ENCODE measurements at places on chromosomes 13 and 19.

- DNase-seq: no peak
These were observed 10.7 kb downstream of the CCDC124 start for GRCh38 chr19:17943274-17944221.

DNA sequence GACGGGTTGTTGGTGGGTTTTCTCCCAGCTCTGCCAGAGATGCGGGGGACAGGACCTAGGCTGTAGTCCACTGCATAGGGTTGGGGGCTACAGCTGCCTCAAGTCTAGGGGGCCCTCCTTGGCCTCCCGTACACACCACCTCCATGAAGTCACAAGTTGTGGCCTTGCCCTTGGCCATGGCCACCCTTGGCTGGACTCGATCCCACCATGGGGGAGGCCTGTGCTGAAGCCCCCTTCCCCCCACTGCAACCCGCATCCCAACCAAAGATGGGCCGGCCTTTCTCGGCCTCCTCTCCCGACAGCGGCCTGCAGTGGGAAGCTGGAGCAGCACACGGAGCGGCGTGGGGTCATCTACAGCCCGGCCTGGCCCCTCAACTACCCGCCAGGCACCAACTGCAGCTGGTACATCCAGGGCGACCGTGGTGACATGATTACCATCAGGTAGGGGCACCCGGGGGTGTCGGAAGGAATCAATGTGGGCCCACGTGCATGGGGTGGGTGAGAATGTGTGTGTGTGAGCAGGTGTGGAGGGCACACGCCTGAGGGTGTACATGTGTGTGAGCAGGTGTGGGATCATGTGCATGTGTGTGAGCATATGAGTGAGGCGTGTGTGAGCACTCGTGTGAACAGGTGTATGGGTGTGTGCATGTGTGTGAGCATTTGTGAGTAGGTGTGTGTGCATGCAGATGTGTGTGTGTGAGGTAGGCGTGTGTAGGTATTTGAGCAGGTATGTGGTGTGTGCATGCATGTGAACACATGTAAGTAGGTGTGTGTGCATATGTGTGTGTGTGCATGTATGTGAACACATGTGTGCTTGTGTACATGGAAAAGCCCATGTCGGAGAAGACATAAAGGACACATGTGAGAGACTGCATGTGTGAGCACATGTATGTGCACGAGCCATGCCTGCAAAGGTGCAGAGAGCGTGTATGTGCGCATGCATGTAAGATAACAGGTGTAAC lies 8.7 kb downstream of the LRP3 start:
- DNase-seq: no peak

DNA sequence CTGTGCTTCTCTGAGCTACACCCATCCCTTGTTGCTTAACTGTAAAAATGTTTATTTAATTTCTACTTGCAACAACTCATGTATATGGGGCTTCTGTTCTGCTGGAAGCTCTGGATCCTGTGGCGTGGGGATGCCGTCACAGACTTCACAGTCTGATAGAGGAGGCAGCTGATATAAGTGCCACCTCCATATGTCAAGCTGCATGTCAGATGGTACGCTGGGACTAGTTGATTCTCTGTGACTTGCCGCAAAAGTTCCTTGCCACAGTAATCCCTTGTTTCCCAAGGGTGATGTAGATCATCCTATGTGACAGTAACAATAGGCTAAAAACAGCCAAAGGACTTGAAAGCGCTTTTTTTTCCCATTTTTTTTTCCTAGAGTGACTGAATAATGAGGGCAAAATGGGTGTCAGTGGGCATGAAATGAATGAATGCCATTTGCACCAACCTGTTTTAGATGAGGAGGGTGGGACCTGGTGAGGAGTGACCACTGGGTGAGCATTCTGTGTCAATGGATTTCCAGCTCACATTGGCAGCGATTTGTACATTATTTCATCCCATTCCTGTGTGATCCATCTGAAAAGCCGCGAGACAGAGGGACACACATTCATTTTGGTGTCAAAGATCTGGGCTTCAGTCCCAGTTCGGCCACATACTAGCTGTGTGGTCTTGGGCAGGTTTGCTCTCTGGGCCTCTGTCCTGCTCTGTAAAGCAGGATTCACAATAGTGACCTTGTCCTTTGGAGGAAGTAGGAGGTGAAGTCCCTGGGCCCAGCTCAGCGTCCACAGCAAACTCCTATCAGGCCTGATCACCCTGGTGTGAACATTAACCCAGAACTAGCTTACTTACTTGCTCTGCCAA lies 88.9 kb upstream of the RNF113B start:
- no peak for DNase-seq

DNA sequence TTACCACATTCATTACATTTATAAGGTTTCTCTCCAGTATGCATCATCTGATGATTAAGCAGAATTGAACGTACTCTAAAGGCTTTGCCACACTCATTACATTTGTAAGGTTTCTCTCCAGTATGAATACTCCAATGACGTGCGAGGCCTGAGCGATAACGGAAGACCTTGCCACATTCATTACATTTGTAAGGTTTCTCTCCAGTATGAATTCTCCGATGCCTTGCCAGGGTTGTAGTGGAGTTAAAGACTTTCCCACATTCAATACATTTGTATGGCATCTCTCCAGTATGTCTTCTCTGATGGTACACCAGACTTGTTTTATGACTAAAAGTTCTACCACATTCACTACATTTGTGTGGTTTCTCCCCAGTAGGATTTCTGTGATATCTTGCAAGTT lies 16.8 kb upstream of the ZNF432 start:
- DNase-seq: no peak

DNA sequence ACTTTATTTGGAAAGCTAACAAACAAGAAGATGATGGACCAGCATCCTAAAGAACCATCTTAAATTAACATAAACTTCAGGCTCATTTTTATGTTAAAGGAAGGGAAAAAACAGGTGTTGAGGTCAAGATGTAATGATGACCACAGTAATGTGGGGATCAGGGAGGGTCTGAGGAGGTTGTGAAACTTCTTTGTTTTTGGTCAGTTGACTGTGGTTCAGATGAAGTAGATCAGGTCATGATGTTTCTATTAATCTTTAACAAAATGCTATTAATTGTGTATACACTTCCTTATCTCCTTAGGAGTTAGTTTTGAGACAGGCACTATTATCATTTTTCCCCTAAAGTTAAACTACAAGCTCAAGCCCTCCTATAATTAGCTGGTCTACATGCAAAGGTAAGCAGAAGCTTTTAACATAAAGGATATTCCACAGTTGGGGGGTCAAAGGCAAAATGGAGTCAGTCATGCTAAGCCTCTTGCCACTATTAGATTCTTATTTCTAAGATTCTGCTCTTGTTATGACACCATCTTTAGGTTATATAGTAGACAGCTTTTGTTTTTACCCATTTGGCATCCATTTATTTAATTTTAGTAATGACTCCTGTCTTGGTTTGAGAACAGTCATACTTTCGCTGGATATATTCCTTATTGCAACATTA lies 800.1 kb upstream of the PCDH9 start:
- no peak for DNase-seq

DNA sequence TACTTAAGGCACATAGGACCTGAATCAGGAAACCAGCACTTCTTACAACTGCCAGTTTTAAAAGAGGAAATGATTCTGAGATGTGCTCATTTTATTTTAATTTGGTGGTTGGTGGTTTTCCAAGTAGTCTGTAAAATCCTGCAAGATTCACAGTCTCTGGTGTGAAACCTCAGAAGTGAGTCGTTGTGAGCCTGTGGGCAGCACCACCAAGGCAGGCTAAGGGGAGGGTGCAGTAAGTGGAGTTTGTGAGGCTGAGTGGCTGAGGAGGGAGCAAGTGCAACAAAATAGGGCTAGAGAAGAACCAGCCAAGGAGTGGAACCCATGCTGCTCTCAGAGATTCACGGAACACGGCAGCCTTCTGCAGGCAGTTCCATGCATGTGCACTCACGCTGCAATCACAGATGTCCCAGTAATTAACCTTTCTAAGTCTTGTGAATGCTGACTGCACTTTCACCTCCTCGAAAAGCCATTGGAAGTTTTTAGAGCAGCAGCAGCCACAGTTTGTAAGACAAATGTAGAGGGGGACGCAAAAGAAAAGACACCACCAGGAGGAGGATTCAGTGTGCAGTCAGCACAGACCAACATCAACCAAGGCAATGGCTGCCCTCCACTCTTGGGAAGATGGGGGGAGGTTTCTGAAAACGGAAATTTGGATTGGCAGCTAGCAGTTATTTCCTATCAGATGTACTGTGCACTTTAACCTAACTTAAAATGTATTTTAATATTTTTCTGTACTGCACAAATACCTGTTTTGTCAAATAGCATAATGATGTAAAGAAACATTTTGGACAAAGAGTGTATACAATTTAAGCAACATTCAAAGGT lies 44.9 kb downstream of the ESD start:
- peak; percentile 54 for DNase-seq

- DNase-seq: no peak
These were observed 470.7 kb downstream of the FGF14 start for GRCh38 chr13:101931186-101931585.

DNA sequence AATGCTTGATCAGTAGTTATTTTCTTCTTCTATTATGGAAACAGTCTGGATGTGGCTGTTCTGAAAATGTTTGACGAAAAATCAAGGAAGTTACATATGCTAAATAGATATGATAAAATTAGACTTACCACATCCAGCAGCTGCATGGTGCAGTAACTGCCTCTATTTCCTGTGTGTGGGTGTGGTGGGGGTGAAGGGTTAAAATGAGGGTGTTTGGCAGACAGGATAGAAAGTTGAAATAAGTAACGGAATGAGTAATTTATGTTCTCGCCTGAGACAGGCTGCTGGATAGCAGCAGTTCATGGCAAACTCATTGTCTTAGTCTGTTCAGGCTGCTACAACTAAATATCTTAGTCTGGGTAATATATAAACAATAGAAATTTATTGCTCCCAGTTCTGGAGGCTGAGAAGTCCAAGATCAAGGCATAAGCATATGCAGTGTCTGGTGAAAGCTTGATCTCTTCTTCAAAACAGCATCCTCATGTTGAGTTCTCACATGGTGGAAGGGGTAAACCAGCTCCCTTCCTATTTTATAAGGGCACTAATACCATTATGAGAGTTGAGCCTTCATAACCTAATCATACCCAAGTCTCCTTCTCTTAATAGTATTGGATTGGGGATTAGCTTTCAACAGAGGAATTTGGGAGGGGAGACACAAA lies 1248.9 kb downstream of the SLITRK5 start:
- peak; percentile 6 for DNase-seq

- DNase-seq: no peak
These were observed 23.8 kb upstream of the MEDAG start for GRCh38 chr13:30882026-30882850.

DNA sequence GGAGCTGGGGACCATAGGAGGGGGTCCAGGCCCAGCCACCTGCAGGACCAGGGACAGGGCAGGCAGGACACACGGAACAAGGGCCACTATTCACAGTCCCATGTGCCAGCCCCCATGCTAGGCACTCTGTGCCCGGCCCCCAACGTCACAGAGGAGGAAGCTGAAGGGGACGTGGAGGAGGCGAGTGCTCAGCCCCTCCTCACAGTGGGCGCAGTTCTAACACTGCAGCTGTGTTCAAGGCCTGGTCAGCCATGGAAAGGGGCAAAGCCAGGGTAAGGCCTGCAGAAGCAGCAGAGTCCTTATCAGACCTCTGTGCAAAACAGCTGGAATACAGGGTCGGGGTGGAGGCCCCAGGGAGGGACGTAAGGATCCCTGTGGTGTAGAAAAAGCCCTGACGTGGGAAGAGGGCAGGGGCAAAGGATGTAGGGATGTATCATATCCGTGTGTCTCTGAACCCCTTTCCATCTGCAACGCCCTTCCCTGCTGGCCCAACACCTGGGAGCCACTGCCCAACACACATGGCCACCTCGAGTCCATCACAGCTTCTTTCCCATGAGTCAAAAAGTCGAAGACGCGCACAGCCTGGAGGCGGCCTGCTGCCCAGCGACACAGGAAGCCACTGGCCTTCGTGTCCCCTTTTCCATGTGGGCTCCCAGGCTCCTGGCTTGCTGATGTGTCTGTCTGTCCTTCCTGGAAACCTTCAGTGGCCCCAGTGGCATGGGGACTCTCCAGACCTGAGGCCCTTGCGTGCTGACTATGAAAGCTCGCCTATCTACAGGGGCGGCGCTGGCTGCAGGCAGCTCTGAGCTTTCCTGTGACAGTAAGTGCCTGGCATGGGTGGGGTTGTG lies 28.0 kb downstream of the SH3GL1 start:
- no peak for DNase-seq

- DNase-seq: no peak
These were observed 6.2 kb downstream of the IFT88 start for GRCh38 chr13:20573186-20573585.

GRCh38 chr13:106348075-106348840 lies 187.2 kb downstream of the EFNB2 start:
- DNase-seq: no peak

DNA sequence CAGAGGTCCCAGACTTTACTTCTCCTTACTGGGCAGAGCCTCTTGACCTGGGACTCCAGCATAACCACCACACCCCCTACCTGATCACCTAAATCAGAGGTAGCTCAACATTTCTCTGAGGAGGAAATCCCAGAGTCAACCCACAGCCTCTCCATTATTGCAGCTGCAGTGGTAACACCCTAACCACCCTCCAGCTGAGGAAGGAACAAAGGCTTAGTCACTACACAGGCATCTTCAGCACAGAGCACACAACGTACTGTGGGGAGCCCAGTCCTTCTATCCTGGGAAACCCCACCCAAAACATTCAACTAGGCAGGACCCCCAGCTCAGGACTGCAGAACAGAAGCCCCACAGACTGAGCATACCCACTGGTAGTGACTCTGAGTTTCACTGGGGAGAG lies 824.7 kb upstream of the SLITRK5 start:
- DNase-seq: no peak
